NAMALWA (cell line): ENCODE measurements at places on chromosomes 3 and 15.

GRCh38 chr15:44535092-44535491 lies 1.9 kb upstream of the EIF3J start:
- DNase-seq, result no peak

DNA sequence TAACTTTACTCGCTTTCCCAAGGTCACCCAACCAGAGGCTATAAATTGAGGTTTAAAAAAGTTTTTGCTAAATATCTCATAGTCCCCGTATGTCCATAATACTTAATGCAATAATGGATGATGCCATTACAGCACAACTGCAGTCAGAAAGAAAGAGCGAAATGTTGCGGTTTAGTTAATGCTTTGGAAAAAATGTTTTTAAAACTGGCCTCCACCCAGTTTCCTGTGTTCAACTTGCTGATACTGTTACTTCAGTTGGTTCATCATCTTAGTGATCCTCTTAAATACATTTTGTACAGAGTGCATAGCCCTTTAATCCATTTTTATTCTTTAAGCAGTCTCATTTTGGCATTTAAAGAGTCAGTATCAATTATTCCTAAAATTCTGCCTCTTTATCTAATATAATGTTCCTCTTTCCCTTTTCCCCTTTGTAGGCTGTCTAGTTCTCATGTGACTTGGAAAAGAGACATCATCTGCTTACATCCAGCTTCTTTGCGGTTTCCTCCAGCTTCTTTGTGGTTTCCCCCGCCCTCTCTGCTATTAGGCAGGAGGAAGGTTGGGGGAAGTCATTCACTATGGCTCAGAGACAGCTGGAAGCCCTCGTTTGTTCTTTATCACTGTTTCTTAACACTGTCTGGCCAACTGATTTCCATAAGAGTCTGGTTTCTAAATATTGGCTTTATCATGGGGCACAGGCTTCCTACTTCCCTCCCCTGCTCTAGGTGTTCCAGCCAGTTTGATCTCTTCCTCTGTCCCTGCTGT lies 154.3 kb downstream of the GOLIM4 start:
- DNase-seq, result no peak

- no peak for DNase-seq
These were observed 39.9 kb downstream of the EEFSEC start for GRCh38 chr3:128193168-128193567.

DNA sequence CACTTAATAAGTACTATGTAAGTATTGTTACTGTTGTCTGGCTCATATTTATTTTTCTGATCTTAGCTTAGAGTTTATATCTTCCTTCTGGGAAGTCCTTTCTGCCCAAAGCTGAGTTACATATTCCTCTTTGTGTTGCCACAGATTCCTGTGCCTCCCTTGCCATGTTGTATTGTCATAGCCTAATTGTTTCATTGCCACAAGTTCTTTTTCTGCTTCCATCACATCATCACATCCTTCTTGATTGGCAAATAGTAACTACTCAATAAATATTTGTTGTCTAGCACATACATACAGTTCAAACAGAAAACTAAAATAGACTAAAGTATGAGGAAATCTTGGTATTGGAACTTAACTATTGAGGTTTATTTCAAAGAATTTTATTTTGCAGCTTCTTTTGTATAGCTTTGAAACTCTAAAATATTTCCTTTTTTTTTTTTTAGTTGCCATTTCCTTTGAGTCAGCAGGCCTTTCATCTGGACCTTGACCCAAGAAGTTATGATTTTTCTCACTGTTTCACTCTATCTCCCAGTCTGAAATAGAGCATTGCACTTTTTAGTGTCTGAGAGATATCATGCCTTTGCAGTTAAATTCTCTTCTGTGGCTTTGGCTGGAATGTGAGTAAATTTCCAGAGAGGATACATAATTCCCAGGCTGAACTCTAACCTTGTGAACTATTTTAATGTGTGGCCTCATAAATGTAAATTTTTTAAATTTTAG lies 98.2 kb downstream of the ZNF609 start:
- DNase-seq, result no peak

- DNase-seq, result no peak
These were observed 159.3 kb upstream of the MDFIC2 start for GRCh38 chr3:70471464-70472342.

GRCh38 chr3:98726084-98726483 lies 37.1 kb upstream of the ST3GAL6 start:
- DNase-seq, result no peak

GRCh38 chr3:171933441-171933840 lies 90.3 kb downstream of the TMEM212 start:
- DNase-seq, result no peak

- no peak for DNase-seq
These were observed 78.7 kb downstream of the LPP start for GRCh38 chr3:188232656-188233055.

DNA sequence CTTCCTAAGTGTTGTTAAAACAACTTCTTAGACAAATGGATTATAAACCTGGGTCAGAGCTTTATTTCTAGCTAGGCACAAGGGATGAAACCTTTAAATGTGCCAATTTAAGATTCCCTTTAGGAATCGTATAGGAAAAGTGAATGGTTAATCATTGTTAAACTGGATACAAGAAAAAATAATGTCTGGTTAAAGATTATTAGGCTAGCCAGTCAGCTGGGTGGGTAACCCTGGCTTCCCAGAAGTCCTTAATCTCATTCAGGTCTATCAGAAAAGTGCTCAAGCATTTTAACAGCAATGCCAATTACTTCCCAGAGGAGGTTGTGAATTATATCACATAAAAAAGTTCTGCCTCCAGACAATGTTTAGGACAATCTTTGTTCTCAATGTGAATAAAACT lies 37.6 kb downstream of the NANOGP8 start:
- DNase-seq, result no peak

DNA sequence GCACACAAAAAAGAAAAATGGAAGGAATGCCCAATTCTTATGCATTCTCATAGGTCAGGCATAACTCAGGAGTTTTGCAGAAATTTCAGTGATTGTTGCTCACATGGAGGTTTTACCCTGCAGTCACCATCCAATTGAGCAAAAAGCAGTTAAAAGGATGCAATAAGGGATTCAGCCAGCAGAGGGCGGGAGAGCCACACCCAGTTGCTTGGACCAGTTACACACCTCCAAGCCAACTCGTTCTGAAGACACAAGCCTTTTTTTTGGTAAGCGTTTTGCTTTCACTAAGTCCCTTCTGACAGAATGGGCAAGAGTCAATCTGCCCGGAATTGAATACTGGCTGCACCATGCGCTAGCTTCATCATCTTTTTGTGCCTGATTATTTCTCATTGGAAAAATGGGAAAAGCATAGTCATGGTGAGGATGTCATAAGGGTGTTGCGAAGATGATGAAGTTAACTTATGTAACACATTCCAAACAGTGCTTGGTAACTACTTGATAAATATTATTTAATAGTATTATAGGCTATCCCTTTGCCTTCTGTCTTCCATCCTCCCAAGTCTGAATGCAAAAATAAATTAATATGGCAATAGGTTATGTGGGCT lies 154.4 kb upstream of the SGO1 start:
- DNase-seq, result peak; percentile 85

DNA sequence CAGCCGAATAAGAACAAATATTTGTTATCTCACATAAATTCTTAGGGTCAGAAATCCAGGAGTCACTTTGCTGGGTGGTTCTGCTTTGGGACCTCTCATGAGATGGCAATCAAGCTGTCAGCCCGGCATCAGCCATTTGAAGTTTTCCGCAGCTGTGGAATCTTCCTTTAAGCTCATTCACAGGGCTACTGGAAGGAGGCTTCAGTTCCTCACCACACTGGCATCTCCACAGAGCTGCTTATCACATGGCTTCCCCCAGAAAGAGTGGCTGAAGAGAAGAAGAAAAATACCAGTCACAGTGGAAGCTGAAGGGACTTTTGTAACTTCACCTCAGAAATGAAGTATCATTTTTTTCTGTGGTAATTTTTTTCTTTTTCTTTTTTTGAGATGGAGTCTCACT lies 267.7 kb downstream of the CHL1 start:
- DNase-seq, result no peak

GRCh38 chr3:11195721-11196332 lies 41.5 kb downstream of the HRH1 start:
- no peak for DNase-seq

- DNase-seq, result no peak
These were observed 396.0 kb upstream of the THBS1 start for GRCh38 chr15:39184701-39185390.

DNA sequence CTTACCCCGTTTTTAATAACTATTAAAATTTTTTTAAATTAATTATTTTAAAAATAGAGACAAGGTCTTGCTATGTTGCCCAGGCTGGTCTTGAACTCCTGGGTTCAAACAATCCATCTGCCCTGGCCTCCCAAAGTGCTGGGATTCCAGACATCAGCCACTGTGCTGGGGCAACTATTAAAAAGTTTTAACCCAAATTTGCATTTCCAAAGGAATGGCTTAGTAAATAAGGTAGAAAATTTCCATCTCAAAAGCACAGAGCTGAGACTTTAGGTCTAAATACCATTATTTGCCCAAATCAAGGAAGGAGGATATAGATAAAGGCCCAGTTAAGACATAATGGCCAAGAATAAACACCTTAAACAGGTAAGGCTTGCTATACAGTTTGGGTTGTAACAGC lies 56.4 kb downstream of the MINDY4B start:
- no peak for DNase-seq

DNA sequence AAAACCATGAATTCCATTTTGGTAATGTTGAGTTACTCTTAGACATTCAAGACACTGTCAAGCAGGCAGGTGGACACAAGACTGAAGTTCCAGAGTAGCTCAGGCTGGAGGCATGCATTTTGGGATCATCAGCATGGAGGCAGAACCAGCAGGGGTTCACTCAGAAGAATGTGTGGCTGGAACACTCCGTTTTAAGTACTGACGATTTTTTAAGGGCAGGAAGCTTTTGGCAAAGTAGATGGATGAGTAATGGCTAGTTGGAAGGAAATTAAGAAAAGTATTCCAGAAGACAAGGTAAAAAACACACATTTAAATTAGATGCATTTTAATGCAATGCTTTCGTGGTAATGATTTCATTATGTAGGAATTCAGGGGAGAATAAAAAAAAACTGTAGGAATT lies 420.4 kb downstream of the ROBO2 start:
- DNase-seq, result no peak

DNA sequence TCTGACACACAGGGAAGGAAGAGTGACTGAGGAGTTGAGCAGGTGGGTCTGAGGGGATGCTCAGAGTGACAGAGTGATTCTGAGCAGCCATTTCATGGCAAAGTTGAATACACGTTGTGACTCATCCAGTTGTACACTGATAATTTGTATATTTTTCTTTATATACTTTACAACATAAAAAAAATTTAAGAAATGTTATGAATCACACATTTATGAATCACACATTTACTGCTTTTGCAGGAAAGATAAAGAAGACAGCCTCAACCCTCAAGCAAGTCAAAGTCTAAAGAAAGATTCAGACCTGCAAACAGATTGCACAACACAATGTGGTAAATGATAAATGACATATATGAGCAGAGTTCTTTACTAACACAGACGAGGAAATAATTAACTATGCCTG lies 21.0 kb upstream of the CHMP2B start:
- no peak for DNase-seq

DNA sequence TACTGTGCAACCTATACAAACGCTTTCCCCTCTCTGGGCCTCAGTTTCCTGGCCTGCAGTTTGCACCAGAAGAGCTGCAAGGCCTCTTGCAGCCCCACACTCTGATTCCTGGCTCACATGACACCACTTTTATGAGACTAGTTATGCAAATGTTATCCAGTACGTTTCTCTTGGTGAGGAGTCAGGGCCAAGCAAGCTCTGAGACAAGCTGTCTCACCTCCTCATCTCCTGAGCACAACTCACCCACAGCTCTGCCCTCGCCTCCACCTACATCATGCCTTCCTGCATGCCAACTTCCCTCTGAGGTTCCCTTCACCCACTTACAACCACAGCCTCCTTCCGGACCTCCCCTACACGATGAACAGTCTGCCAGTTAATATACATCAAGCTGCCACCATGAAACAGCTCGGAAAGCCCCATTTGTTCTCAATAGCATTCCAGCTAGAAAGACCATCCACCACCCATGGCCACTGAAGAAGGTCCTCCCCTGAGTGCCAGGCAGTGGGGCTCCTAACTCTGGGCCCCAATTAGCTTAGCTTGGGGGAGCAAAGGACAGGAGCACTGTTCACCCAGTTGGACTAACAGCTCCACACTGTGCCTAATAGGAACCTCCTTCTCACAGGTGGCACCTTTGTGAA lies 25.0 kb downstream of the CRYGS start:
- no peak for DNase-seq

DNA sequence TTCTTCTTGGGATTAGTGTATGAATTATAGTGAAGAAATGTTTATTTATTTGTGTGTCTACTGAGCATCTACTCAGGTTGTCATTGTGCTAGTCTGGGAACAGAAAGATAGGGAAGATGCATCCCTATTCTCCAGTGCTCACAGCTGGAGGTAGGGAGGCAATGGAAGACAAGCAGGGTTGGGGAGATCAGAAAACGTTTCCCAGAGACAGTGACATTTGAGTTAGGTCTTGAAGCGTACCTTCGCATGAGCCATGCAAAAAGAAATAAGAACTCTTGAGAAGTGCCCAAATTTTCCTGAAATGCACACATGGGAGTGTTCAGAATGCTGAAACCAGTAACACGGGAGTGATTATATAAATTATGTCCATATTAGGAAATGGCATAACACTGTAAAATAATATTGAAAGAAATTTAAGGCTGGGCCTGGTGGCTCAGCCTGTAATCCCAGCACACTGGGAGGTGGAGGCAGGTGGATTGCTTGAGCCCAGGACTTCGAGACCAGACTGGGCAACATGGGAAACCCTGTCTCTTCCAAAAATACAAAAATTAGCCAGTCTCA lies 5.3 kb upstream of the CEMIP start:
- no peak for DNase-seq

GRCh38 chr3:124793054-124793739 lies 62.9 kb downstream of the UMPS start:
- no peak for DNase-seq

DNA sequence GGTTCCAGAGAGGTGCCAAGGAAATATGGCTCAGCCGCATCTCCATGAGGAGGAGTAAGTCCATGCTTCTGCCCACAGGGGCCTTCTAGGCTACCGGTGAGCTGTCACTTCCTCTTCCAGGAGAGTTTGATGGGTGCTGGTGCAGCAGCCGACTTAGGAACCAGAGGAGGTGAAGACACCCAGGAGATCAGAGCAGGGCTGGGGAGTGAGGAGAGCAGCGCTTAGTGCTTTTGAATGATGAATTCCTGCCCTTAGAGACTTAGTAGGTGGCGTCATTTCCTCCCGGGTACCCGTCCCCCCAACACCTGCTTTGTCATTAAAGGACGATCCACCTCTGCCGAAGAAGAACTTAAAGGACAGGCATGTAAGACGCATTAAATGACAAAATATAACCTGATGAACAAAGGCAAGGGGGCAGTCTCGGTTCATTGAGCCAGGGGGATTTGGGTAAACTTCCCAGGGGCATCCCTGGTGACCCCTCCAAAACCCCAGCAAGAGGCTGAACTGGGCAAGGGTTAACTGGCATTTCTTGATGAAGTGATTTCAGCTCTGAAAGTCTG lies 67.6 kb downstream of the HES1 start:
- no peak for DNase-seq

- DNase-seq, result no peak
These were observed 2.3 kb downstream of the SELENOS start for GRCh38 chr15:101275018-101275417.

- DNase-seq, result no peak
These were observed 56.5 kb downstream of the SLC7A14 start for GRCh38 chr3:170529346-170529745.

- DNase-seq, result no peak
These were observed 67.4 kb downstream of the SH3GL3 start for GRCh38 chr15:83514584-83514983.

GRCh38 chr3:31765871-31766270 lies 215.2 kb downstream of the OSBPL10 start:
- DNase-seq, result no peak

GRCh38 chr3:188712248-188712924 lies 459.4 kb upstream of the TPRG1 start:
- no peak for DNase-seq
